ENCODE measurements at places on chromosomes 1 and 21.

DNA sequence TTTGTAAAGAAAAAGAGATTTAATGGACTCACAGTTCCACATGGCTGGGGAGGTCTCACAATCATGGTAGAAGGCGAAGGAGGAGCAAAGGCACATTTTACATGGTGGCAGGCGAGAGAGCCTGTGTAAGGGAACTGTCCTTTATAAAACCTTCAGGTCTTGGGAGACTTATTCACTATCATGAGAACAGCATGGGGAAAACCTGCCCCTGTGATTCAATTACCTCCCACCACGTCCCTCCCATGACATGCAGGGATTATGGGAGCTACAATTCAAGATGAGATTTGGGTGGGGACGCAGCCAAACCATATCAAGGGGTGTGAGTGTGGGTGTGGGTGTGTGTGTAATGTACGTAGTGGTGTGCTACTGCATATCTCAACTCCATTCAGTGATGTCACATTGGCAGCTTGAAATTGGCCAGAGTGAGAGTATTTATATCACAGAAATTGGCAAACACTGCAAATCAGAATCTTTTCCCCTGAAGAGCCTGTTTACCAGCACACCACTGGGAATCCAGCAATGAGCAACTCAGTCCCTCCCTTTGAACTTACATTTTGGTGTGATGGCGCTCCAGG, 5.4 kb downstream of the ARHGEF10L start:
- DNase-seq: no peak

GRCh38 chr1:94908965-94909364, 17.9 kb downstream of the CNN3 start:
- DNase-seq: no peak

DNA sequence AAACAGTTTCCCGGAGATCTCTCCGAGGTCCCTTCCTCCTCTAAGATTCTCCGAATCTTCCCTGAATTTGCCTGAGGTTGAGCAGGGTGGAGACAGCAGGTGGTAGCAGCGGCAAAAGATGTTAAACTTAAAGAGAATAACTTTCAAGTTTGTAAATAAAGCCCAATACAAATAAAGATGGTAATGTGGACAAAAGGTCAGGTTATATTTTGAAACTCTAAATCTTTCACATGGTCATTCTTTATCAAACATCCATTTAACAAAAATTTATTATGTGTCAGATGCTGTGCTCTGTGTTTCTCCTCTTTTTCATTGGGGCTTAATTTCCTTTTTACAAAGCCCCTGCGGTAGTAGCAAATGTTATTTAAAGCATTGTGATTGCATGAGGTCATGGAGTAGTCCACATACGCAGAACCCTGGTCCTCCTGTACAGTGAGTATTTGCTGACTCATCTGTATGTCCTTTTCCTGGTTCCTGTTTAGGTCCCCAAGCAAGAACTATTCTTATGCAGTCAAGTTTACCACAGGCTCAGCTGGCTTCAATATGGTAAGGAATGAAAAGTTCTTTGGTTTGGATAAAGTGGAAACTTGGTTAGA, 119.2 kb downstream of the ITSN1 start:
- peak; percentile 12 for DNase-seq

- no peak for DNase-seq
Measured at GRCh38 chr1:201414051-201414738, 7.3 kb downstream of the TNNI1 start.

GRCh38 chr1:169694304-169695075, 16.9 kb downstream of the SELL start:
- DNase-seq: no peak

GRCh38 chr1:234525099-234525799, 46.3 kb upstream of the TARBP1 start:
- no peak for DNase-seq

- DNase-seq: no peak
Measured at GRCh38 chr1:91621907-91622306, 121.3 kb downstream of the CDC7 start.

DNA sequence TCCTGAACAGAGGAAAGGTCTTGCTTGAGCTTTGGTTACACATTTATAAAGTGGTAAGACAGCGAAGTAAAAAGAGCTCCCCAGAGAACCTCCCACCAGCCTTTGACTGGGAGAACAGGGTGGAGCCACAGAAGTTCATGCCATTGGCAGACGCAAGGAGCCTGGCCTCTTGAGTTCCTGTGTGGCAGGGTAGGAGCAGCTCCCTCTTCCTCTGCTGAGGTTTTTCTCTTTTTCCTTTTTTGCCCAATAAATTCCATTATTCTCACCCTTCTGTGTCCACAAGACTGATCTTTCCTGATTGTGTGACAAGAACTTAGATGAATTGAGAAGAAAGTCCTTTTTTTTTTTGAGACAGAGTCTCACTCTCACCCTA, 4.3 kb downstream of the THEM4 start:
- no peak for DNase-seq

DNA sequence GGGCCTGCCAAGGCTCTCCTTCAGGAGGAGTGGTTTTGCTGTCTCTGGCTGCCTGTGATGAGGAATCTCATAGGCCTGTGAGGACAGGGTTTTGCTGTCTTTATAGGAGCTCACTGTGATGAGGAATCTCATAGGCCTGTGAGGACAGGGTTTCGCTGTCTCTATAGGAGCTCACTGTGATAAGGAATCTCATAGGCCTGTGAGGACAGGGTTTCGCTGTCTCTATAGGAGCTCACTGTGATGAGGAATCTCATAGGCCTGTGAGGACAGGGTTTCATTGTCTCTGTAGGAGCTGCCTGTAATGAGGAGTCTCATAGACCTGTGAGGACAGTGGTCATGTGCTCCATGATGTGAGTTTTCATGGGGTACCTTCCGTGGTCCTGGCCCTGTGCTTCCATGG, 29.0 kb downstream of the CLIC6 start:
- DNase-seq: no peak

DNA sequence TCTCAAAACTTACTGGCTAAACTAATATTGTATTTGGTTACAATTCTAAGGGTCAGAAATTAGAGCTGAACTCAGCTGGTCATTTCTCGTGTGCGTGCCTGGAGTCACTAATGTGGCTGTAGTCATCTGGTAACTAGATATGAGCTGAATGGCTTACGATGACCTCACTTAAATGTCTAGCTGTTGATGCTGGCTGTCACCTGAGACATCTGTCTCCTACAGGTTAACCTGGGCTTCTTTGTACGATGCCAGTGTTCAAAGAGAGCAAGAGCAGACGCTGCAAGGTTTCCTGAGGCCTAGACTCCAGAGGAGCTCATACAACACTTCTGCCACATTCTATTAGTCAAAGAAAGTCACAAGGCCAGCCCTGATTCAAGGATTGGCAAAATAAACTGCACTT, 17.1 kb upstream of the ALG6 start:
- peak; percentile 19 for DNase-seq

DNA sequence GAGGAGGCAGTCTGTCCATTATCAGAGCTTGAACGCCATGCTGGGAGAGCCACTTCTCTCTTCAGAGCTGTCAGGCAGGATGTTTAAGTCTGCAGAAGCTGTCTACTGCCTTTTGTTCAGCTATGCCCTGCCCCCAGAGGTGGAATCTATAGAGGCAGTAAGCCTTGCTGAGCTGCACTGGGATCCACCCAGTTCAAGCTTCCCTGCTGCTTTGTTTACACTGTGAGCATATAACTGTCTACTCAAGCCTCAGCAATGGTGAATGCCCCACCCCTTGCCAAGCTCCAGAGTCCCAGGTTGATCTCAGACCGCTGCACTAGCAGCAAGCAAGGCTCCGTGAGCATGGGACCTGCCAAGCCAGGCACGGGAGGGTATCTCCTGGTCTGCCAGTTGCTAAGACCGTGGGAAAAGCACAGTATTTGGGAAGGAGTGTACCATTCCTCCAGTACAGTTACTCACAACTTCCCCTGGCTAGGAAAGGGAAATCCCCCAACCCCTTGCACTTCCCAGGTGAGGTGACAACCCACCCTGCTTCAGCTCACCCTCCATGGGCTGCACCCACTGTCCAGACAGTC, 32.5 kb downstream of the RGS13 start:
- DNase-seq: no peak

DNA sequence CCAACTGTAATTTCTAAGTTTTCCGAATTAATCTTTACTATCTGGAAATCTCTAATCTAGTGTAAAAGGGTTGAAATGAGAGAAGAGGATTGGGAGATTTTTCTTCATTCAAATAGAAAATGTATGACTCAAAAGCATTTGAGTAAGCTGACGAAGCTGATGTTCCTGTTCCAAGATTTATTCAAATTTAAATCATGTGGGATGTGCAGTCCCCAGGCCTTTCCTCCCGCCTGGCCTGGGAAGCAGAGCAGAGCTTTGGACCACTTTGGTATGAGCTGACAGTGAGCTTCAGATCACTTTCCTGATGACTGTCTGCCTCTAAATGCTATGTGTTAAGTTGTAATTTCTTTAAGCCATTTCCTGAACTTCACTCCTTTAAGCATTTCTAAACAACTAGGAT, 192.0 kb downstream of the DHRS3 start:
- no peak for DNase-seq

DNA sequence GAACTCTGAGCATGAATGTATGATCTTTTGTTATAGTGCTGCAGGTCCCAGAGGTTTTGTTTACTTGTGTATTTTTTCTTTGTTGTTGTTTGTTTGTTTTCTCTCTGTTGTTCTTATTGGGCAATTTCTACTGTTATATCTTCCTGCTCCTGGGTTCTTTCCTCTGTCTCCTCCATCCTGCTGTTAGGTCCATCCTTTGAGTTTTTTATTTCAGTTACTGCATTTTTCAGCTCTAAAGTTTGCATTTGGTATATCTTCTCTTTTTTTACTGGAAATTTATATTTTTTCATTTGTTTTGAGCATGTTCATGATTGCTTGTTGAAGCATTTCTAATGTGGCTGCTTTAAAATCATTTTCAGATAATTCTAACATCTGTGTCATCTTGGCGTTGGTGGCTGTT, 9.9 kb downstream of the TRPM2 start:
- no peak for DNase-seq

- DNase-seq: no peak
Measured at GRCh38 chr21:29342363-29342957, 43.7 kb downstream of the BACH1 start.

- no peak for DNase-seq
Measured at GRCh38 chr1:241208910-241209379, 148.1 kb downstream of the RGS7 start.

GRCh38 chr1:71930511-71930910, 351.8 kb downstream of the NEGR1 start:
- DNase-seq: no peak

DNA sequence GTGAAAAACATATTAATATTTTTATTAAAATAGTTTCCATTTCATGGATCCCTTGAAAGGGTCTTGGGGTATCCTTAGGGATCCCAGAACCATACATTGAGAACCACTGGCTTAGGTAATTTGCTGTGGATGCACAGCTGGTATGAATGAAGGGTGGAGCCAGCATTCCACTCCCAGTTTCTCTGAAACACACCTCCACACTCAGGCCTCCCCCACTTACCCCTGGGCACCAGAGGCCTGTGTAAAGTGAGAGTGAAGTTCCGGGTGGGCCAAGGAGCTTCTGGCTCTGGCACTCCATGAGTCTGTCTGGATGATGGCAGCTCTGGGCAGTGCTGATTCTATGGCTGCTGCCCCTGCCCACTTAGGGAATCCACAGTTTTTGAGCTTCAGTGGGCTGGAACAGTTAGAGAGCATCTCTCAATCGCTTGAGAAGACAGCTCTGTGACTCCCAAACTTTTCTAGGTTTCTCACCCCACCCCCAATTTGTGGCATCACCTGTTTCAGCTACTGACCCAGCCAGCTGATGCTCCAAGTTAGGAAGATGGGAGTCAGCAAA, 57.8 kb upstream of the CD1D start:
- peak; percentile 59 for DNase-seq

GRCh38 chr1:98203466-98203865, 282.6 kb upstream of the DPYD start:
- DNase-seq: no peak
